ENCODE measurements at places on chromosomes 16 and 17.

DNA sequence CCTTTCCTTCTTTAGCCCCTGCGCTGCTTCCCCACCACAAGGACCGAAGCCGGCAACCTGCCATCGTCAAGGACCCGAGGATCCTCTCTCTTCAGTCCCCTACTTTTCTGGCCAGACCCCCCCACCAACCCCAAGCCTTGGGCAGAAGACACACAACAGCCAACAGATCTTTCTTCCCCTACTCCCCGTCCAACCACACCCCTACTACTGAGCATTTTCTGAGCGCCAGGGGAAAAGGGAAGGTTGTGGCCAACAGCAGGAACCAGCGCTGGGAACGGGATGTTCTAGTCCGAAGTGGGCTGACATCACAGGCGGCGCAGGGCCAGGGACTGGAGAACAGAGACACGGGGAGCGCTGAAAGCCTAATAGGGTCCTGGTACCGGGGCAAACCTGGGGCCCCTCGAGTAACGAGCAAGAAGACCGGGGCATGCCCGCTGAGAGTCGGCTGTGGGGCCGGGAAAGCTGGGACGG, 528 bp downstream of the PER1 start:
- DNase-seq = no peak

- no peak for DNase-seq
Measured at GRCh38 chr16:4244254-4245076, 2.6 kb upstream of the SRL start.

DNA sequence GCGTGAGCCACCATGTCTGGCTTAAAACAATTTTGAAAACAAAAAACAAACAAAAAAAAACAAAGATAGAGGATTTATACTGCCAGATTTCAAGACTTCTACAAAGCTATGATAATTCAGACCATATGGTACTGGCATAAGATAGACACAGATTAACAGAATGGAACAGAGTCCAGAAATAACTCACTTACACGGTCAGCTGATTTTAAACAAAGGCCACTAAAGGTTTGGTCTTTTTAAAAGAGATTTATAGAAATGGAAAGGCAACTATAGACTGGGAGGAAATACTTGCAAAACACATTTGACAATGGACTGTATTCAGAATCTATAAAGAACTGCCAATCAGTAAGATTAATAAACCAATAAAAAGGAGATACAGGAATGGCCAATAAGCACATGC, 48.6 kb upstream of the MNT start:
- no peak for DNase-seq

DNA sequence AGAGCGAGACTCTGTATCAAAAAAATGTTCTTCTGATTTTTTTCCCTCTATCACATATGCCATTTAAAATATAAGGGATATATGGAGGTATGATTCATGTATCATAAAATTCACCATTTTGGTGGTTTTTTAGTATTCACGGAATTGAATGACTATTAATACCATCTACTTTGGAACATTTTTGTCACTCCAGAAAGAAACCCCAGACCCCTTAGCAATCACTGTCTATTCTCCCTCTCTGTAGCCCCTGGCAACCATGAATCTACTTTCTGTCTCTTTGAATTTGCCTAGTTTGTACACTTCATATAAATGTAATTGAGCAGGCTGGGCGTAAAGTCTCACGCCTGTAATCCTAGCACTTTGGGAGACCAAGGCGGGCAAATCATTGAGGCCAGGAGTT, 75.9 kb downstream of the PRKCA start:
- no peak for DNase-seq

DNA sequence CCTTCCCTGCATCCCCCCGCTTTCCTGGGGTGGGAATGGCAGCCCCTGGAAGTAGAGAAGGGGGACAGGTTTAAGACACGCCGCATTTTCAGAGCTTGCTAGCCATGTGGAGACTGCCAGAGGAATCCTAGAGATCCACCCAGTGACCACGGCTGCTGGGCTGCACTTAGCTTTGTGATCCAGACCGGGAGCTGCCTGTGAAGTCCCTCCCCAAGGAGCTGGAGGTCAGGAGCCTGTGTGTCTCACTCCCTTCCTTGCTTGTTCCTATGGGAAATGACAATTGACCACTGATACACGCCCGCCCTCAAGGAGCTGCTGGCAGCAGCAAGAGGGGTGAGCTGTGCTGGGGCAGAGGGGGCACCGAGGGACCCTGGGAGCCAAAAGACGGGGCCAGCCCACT, 73.7 kb downstream of the SREBF1 start:
- DNase-seq = no peak

DNA sequence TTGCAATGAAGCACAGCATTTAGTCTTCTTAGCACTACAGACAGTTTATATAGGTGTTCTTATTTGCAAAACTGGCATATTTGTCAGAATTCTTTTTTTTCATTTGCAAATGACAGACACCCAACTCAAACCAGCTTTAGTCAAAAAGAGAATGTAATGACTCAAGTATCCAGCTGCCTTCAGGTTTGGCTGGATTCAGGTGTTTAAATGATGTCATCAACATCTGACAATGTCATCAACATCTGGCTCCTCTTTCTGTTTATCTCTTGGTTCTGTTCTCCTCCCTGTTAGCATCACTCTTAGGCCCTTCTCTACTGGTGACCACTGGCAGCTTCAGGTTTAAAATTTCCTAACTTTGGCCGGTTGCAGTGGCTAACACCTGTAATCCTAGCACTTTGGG, 18.9 kb downstream of the TMC5 start:
- peak; percentile 5 for DNase-seq

DNA sequence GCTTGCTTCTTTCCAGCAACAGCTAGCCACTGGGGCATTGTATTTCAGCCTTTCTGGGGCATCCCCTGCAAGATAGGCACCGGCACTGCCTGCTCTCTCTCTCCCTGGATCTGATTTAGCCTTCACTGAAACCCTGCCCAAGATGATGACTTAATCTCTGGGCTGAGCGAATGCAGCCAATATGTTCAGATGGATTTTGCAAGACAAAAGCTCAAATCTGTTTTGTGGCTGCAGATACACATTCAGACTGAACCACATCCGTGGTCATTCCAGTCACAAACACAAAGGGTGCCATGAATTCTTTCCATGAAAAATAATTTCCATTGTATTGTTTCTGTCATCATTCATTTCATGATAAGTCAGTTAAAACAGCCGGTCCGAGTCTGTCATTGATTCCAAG, 24.2 kb downstream of the SOST start:
- DNase-seq = no peak

DNA sequence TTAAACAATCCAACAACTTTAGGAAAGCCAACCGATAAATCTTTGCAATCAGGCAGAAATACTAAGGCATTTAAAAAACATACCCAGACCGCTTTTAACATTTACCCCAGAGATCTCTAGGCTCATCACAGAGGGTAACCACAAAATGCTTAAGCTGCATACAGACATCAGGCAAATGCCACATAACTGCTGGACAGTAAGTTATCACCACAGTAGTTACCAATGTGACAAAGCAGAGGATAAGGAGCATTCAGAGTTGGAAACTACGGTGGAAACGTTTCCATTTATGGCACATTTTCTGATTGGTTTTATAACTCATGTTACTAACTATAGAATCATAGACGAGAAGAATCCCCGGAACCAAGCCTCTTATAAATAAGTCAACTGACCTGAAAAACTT, 77.5 kb downstream of the KANSL1 start:
- no peak for DNase-seq

- DNase-seq = no peak
Measured at GRCh38 chr17:42814633-42815399, 9.3 kb downstream of the BECN1 start.

GRCh38 chr17:78151514-78152008, 5.4 kb downstream of the C17orf99 start:
- no peak for DNase-seq

All from activated CD4-positive, alpha-beta T cell treated with anti-CD3 and anti-CD28 coated beads, Interleukin-2, Interleukin-6, amounts not matched to agents 100 ng/mL and 50 ng/mL, durations not matched to agents 16 hours and 8 hours (primary cell).